ENCODE measurements at places on chromosomes 1 and 21. TPM values are rescaled to one million over a fixed set of nuclear protein-coding genes. Genes with fewer than 3 reads are reported as not detected.

Gene KRTAP13-2
- total RNA-seq = not detected

Gene FAM163A
- total RNA-seq = not detected

- H3K4me1 ChIP-seq = no peaks in the 10 kb centered on the region
- H3K4me3 ChIP-seq = no peak overlapping the region
- H3K36me3 ChIP-seq = no peaks in the 10 kb centered on the region
Observed at GRCh38 chr1:56547977-56548376, 31.4 kb downstream of the PLPP3 start.

GRCh38 chr1:112110031-112110430 lies 120.6 kb upstream of the KCND3 start:
- H3K4me3 ChIP-seq = no peak overlapping the region
- H3K27ac ChIP-seq = no peak overlapping the region
- peaks cover 13% of the 10 kb centered on the region for H3K27me3 ChIP-seq

DNA sequence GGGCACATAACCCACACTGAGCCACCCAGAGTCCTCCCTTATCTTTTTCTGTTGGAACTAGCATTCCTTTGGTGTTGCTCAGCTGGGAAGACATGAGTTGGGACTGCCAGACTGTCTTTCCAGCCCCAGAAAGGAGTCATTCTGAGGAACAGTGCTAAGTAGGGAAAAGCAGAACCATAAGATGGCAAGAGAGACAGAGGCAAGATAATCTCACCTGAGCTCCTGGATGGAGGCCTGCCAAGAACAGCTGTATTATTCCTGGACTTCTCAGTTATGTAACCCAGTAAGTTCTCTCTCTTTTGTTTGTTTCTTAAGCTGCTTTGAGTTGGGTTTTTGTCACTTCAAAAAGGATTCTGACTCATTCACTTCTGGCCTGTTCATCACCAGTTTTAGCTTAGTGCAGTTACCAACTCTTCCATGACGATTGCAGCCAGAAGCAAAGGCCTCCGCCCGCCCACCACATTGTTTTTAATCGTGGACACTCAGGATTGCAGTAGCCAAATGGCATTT lies 134.4 kb downstream of the OMA1 start:
- no peak overlapping the region for H3K27ac ChIP-seq
- no peaks in the 10 kb centered on the region for H3K27me3 ChIP-seq
- H3K4me1 ChIP-seq = no peaks in the 10 kb centered on the region
- DNase-seq = no peak
- H3K4me3 ChIP-seq = no peak overlapping the region

GRCh38 chr21:34093083-34093482 lies 19.7 kb downstream of the MRPS6 start:
- no peak for DNase-seq
- peaks cover 63% of the 10 kb centered on the region for H3K36me3 ChIP-seq
- H3K4me1 ChIP-seq = peaks cover 70% of the 10 kb centered on the region
- peak overlapping the region; percentile 34 for H3K27ac ChIP-seq
- no peaks in the 10 kb centered on the region for H3K27me3 ChIP-seq

GRCh38 chr1:228785366-228786330 lies 50.4 kb downstream of the RHOU start:
- no peaks in the 10 kb centered on the region for H3K36me3 ChIP-seq
- H3K27me3 ChIP-seq = no peaks in the 10 kb centered on the region

Gene HJV
- not detected for total RNA-seq

Gene ALX3
- total RNA-seq = not detected

DNA sequence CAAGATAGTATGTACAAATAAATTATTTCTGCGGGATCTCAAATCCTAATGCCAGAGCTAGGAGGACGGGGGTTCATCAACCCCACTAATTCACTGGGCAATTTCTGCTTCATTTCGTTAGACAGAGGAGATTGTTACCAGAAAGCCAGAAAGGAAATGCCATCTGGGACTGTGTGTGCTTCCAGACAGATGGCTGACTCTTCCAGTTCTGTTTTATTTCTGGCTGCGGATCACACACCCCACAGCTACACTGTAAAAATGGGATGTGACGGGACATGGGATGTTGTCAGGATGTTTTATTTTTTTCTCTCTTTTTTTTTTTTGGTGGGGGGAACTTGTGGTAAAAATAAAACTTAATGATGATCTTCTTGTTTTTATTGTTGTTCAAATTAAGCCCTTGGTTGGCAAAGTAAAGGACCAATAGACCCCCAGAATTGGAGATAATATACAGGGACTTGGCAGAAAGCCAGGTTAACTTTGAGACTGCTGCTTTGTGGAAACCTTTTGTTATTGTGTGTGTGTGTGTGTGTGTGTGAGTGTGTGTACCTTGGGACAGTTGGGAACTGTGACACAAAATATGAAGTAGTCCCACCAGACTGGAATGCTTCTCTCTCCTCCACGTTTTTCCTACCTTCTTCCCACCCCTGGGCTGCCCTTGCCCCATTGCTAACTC lies 114.5 kb downstream of the NUF2 start:
- H3K36me3 ChIP-seq = no peaks in the 10 kb centered on the region
- peaks cover 6% of the 10 kb centered on the region for H3K27me3 ChIP-seq
- no peaks in the 10 kb centered on the region for H3K4me1 ChIP-seq
- DNase-seq = no peak

All from activated CD8-positive, alpha-beta T cell treated with anti-CD3 and anti-CD28 coated beads for 36 hours (primary cell).